ENCODE measurements at places on chromosomes 1 and 21.

- DNase-seq = peak; percentile 47
Measured at GRCh38 chr1:28259934-28260802, 850 bp downstream of the SESN2 start.

GRCh38 chr1:221139991-221140390 lies 260.7 kb downstream of the HLX start:
- no peak for DNase-seq

DNA sequence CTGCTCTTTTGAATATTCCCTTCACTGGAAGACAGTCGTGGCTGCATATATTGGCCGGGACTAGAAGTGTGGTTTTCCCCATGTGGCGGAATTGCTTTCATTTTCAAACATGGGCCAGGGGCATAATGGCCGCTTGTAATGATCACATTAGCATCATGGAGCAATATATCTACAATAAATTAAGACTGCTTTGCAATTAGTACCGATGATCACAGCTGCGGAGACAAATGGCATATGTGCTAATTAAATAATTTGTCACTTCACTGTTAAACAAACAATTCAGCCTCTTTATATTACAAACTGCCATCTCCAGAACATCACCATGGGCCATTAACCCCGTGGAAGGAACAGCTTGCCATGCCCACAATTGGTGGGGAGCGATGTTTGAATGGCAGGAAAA lies 68.2 kb upstream of the OLIG2 start:
- no peak for DNase-seq

DNA sequence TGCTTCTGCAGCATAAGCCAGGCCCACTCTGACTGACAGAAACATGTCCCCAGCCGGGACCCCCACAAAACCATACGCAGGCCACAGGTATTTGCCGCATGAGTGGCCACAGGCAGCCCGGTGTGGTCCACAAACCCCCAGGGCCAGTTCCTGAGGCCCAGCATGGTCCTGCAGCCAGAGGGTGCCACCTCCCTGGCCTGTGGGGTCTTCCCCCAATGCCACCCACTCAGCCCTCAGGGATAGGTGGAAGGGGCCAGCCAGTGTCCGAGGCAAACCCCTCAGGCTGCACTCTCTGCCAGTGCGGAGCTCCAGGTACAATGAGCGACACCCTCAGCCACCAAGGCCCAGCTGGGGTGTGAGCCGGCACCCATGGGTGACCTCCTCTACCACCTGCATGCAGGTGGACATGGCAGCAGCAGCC lies 43.5 kb downstream of the UBE2G2 start:
- no peak for DNase-seq

- no peak for DNase-seq
Measured at GRCh38 chr21:44957901-44958451, 18.1 kb downstream of the SLX9 start.

- peak; percentile 30 for DNase-seq
Measured at GRCh38 chr1:221439747-221440501, 302.0 kb downstream of the DUSP10 start.

GRCh38 chr1:186965847-186966246 lies 137.1 kb downstream of the PLA2G4A start:
- no peak for DNase-seq

- DNase-seq = no peak
Measured at GRCh38 chr21:30337772-30338171, 278 bp upstream of the KRTAP27-1 start.

- DNase-seq = no peak
Measured at GRCh38 chr21:17351766-17352165, 161.1 kb upstream of the CXADR start.

DNA sequence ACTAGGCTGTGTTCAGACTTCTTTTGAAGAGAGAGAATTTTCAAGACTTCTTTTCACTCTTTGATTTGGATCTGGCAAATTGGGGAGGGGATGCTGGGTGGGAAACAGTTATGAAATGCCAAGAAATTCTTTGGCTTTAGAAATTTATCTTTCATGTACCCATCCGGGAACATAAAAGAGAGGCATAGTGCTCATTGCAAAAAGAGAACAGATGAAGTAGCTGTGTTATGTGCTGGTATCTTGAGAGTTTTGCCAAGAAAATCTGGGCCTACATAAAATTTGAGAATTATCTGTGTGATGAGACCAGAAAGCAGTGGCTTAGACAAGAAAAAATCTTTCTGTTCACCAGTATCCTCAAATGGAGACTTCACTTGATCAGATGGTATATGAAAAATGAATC lies 4.3 kb downstream of the TMEM167B start:
- DNase-seq = no peak

- DNase-seq = no peak
Measured at GRCh38 chr1:93612510-93612909, 69.1 kb downstream of the BCAR3 start.

- DNase-seq = no peak
Measured at GRCh38 chr1:62281922-62282555, 37.2 kb downstream of the KANK4 start.

DNA sequence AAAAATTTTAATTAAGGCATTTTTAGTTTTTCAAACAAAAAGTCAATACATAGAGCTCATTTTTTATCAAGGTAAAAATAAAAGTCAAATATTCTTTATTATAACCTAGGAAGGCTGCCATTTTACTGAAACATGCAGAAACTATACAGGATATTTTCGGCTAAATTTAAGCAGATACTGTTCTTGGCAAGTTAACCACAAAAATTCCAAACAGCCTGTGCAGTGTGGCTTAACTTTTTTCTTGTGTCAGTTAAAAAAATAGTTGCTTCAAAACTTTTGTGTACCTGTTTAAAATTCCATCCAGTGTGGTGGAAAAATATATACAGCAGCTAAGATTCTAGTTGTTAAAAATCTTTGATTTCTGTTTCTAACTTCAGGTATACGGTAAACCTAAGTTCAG lies 135.0 kb downstream of the ATP5PO start:
- no peak for DNase-seq

GRCh38 chr1:11880911-11881748 lies 22.4 kb upstream of the NPPB start:
- no peak for DNase-seq

DNA sequence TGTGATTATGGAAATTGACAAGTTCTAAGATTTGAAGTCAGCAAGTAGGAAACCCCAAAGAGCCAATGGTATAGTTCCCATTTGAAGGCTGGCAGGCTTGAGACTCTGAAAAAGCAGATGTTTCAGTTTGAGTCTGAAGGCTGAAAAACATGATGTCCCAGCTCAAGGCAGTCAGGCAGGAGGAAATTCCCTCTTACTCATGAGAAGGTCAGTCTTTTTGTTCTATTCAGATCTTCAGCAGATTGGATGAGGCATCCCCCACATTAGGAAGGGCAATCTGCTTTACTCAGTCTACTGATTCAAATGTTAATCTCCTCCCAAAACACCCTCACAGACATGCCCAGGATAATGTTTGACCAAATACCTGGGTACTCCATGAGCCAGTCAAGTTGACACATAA lies 372.5 kb upstream of the ST6GALNAC5 start:
- DNase-seq = no peak

DNA sequence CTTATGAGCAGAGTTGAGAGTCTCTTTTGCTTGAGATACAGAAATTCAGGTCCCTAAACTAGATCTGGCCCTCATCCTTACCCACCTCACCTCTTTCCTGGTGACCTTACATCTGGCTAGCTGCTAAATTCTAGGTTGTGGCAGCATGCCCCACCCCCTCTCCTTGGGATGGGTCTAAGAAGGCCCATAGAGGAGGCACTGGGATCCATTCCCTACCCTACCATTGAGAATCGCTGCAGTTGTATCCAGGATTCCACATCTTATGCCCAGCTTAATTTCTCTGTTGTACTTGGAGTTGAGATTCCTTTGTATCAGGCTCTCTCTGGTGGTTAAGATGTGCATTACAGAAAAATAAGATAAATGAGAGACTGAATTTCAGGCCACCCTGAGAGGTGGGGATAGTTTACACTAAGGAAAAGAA lies 9.5 kb upstream of the TMEM39B start:
- DNase-seq = peak; percentile 56

DNA sequence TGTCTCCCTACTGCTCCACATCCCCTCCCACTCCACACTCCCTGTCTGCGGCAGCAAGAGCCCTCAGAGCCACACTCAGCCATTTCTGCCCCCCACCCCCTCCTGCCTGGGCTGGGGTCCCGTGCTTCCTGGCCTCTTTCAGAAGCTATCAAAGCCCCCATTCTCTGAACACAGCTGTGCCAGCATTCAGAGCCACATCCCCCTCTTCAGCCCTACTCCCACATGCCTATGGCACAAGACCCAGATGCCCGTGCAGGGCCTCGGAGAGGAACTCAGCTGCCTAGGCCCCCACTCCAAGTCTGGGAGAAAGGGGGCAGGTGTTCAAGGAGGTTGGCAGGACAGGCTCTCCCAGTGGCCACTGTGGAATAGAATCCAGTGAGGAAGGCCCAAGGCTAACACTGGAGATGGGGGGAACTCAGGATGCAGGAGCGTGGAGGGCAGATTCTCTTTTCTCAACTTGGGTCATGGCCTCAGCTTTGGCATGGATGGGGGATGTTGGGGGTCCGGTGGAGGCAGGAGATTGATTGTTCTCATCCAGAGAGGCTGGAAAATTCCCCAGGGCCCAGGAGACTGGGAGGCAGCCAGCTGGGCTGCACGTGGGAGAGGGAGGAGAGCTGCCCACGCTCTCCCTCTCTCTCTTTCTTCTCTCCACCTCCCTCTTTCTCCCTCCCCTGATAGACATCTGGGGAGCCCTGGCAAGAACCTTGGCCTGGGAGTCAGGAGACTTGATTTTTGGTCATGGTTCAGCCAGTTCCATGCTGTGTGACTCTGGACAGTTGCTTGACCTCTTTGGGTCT lies 3.5 kb upstream of the BCAN start:
- no peak for DNase-seq

- no peak for DNase-seq
Measured at GRCh38 chr1:209618756-209619420, 33.3 kb downstream of the LAMB3 start.

DNA sequence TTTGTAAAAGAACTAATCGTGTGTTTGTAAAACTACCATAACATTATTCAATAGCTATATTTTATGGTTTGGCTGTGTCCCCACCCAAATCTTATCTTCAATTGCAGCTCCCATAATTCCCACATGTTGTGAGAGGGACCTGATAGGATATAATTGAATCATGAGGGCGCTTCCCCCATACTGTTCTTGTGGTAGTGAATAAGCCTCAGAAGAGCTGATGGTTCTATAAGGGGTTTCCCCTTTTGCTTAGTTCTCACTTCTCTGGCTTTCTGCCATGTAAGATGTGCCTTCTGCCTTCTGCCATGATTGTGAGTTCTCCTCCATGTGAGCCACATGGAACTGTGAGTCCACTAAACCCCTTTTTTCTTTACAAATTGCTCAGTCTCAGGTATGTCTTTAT lies 1372.3 kb downstream of the AMY1C start:
- DNase-seq = no peak

DNA sequence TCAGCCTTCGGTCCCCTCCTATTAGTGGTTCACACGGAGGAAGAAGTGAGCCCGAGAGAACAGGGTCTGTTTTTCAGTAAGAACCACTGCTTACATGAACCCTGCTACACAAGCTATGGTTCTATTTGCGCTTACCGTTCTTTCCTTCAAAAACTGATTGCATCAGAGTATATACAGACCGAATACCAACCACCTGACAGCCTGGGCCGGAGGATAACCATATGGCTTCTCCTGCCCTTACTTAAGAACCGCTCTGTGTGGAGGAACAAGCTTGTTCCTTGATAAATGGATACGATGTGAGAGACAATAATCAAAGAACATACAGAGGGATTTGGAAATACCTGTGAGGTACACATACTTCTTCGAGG lies 1.1 kb upstream of the KCNT2 start:
- DNase-seq = no peak

DNA sequence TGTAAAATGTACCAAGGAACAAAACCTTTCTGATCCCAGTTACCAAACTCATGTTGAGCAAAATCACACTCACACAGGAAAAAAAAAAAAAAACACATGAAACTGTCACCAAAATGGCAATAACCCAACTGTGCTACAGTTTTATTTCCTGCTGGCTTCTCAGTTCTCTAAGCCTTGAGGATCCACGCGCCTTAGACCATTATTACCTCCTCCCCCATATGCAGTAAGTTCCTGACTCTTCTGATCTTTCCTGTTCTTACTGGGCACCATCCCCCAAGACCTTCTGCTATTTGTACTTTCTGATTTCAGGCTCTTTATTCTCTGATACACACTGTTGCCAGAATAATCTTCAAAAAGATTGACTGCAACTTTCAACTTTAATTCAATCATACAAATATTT lies 79.6 kb downstream of the SLC45A1 start:
- no peak for DNase-seq

DNA sequence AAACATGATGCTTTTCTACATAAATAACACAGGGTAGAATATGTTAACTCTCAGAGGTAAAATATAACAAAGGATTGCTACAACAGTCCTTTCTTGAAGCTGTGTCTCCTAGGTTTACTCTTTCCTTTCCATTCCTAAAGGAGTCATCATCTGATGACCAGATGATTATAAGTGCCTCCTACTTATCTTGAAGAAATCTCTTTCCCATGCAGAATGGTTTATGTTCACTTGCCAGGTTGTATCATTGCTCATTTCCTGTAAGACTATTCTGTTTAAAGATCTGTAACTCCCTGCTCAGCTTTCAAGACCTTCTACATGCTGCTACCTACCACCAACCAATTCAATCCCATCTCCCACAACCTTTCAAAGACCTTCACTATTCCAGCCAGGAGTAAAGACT lies 51.5 kb upstream of the PTCH2 start:
- DNase-seq = no peak

- no peak for DNase-seq
Measured at GRCh38 chr1:41314376-41315145, 46.7 kb upstream of the FOXO6 start.

- DNase-seq = peak; percentile 76
Measured at GRCh38 chr1:94962409-94963265, 35.7 kb upstream of the CNN3 start.

DNA sequence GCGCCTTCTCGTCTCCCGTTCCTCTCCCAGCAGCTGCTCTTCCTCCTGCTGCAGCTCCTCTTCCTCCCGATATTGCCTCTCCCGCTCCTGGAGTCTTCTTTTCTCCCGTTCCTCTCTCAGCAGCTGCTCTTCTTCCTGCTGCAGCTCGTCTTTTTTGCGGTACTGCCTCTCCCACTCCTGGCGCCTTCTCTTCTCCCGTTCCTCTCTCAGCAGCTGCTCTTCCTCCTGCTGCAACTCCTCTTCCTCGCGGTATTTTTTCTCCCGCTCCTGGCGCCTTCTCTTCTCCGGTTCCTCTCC lies 5.3 kb downstream of the TCHH start:
- DNase-seq = no peak

- DNase-seq = no peak
Measured at GRCh38 chr1:30551603-30552002, 171.8 kb downstream of the MATN1 start.

GRCh38 chr21:42564561-42564971 lies 50.9 kb downstream of the SLC37A1 start:
- DNase-seq = no peak

- no peak for DNase-seq
Measured at GRCh38 chr1:92853299-92853698, 21.5 kb downstream of the RPL5 start.

DNA sequence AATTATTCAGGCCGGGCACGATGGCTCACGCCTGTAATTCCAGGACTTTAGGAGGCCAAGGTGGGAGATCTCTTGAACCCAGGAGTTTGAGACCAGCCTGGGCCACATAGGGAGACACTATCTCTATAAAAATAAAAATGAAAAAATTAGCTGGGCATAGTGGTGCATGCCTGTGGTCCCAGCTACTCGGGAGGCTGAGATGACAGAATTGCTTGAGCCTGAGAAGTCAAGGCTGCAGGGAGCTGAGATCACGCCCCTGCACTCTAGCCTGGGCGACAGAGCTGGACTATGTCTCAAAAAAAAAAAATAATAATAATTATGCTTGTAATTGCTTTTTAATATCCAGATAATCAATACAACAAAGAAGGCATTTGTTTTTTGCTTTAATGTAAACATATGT lies 91.3 kb downstream of the RIPK4 start:
- DNase-seq = no peak

GRCh38 chr1:245788269-245788668 lies 633.5 kb downstream of the KIF26B start:
- no peak for DNase-seq
